Panc1 (cell line): ENCODE measurements at places on chromosomes 12 and 14. TPM values are rescaled to one million over a fixed set of nuclear protein-coding genes. Genes with fewer than 3 reads are reported as not detected.
A peak's percentile ranks its signal among the peaks of the same experiment; 100 is the strongest.

The RDH5 gene
- 2.8 TPM for total RNA-seq

The SLC39A9 gene
- 63.4 TPM for total RNA-seq

The MARK3 gene
- 56.1 TPM for total RNA-seq

The BDKRB2 gene
- total RNA-seq = 0.05 TPM

The BMAL2 gene
- total RNA-seq = 43.9 TPM

The FOXN4 gene
- 0.08 TPM for total RNA-seq

The CLEC7A gene
- not detected for total RNA-seq

The NPAS3 gene
- total RNA-seq = 0.23 TPM

The ASB2 gene
- total RNA-seq = 0.28 TPM

The KRT79 gene
- not detected for total RNA-seq

The PTPRQ gene
- not detected for total RNA-seq

DNA sequence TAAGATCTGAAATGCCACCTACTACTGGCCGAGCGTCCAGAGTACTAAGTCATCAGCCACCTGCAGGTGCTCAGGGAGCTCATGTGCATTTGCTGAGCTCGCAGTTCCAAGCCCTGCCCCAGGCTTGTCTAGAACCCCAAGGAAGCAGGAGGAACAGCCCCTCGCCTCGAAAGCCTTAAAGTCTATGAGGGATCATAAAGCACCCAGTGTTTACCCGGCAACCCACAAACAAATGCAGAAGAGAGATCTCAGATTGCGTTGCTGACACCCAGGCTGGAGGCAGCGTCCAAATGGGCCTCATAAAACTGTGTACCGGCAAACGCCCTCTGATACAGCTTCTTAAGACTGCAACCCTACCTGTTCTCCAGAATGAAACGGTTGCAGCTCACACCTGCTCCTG, 6.8 kb downstream of the KDM2B start:
- DNase-seq = no peak
- H3K4me1 ChIP-seq = peaks cover 11% of the 10 kb centered on the region
- H3K27me3 ChIP-seq = no peaks in the 10 kb centered on the region
- H3K27ac ChIP-seq = no peak overlapping the region
- H3K4me3 ChIP-seq = no peak overlapping the region

DNA sequence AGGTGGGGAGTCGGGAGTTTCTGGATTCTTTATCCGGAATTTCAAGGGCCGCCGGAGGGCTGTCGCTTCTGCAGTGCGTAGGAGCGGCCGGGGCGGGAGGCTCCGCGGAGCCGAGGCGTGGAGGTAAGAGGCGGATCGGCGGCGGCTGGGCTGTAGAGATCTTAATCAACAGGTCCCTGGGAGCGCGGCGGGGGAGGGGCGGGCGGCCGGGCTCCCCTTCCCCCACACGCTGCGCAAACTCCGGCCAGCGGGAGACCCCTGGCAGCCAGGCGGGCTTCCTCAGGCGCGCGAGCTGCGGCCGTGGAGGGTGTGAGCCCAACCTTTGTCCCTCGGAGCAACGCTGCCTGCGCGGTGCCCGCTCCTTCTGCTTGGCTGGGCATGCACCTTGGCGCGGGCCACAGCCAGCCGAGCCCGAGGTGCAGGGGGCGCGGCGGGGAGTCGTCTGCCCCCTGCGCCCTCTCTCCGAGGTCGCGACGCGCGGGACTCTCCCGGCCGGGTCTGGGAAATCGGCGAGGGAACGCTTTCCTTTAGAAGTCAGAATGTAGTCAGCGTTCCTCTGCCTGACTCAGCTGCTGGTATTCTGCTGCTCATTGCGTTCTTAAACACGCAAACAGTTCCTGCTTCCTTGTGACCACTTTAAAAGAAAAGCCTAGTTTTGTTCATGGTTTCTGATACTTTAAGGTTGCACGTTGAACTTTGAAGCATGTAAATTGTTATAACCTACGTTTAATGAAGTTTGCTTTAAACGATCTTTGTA, at the start of gene PALS1:
PALS1 (plus strand) TSS at position 25 of the 757 bp plus-strand sequence. CDS start 37,736 bp downstream, outside the sequence.
- no peak for DNase-seq
- H3K4me1 ChIP-seq = peaks cover 24% of the 10 kb centered on the region
- peak within 1 kb of the TSS; percentile 99 for H3K27ac ChIP-seq

DNA sequence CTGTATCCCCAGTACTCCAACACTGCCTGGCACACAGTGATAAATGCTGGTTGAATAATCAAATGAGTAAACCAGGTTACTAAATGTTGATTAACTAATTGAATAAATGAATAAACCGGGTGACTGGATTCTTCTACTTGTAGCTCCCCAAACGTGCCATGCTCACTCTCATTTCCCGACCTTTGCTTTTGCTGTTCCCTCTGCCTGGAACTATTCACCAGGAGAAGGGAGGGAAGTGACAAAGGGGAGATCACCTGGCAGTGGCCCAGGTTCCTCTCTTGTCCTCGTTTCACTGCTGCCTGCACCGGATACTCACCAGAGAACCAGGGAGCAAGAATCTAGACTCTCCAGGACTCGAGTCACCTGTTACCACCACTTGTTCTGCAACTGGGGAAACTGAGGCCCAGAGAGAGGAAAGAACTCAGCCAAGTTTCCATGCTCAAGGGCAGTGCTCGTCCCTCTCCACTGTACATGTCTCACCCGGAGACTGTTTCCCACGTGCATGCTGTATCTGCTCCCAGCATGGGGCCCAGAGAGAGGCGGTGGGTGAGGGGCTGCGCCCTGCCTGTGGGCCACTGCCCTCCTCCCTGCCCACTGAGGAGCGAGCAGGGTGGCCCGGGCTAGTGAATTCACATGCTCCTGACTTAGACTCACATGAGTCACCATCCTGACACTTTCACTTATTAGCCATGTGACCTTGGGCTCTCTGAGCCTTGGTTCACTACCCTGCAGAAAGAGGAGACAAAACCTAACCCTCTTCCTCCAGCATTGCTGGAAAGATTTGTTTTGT, 17.7 kb upstream of the POP5 start:
- H3K27ac ChIP-seq = no peak overlapping the region
- no peak for DNase-seq
- H3K27me3 ChIP-seq = no peaks in the 10 kb centered on the region
- H3K4me1 ChIP-seq = peaks cover 8% of the 10 kb centered on the region
- H3K36me3 ChIP-seq = no peaks in the 10 kb centered on the region
- peak overlapping the region; percentile 12 for H3K4me3 ChIP-seq

- no peak overlapping the region for H3K4me3 ChIP-seq
- H3K27me3 ChIP-seq = peaks cover 2% of the 10 kb centered on the region
- H3K4me1 ChIP-seq = no peaks in the 10 kb centered on the region
- H3K36me3 ChIP-seq = no peaks in the 10 kb centered on the region
Measured at GRCh38 chr14:99169776-99170356, 102.1 kb downstream of the BCL11B start.

DNA sequence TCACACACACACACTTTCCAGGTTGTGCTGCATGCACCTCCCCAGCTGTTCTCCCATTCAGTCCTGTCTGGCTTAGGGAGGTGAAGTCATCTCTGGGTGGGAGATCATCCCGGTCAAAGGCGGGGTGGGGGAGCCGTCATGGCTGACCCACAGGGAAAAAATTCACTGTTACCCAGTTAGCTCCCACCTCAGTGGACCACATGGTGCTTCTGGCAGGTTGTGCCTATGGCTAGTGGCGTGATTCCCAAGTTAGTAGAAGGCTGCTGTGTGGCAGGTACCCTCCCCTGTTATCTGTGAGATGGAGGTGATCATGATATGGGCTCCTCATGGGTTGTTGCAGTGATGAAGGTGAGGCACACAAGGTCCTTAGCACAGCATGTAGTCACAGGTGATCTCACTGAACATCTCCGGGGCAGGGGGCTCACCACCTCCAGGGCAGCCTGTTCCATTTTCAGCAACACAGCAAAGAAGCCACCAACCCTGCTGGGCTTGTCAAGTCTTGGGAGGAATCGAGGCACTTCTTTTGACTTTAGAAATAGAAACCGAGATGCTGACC, 154.9 kb upstream of the CCND2 start:
- no peak overlapping the region for H3K27ac ChIP-seq
- H3K4me3 ChIP-seq = no peak overlapping the region
- no peaks in the 10 kb centered on the region for H3K36me3 ChIP-seq
- H3K4me1 ChIP-seq = no peaks in the 10 kb centered on the region

- H3K4me3 ChIP-seq = no peak overlapping the region
- no peak for DNase-seq
- no peak overlapping the region for H3K27ac ChIP-seq
- no peaks in the 10 kb centered on the region for H3K27me3 ChIP-seq
- H3K4me1 ChIP-seq = no peaks in the 10 kb centered on the region
- H3K36me3 ChIP-seq = no peaks in the 10 kb centered on the region
Measured at GRCh38 chr14:51304941-51305340, 64.9 kb downstream of the TMX1 start.

DNA sequence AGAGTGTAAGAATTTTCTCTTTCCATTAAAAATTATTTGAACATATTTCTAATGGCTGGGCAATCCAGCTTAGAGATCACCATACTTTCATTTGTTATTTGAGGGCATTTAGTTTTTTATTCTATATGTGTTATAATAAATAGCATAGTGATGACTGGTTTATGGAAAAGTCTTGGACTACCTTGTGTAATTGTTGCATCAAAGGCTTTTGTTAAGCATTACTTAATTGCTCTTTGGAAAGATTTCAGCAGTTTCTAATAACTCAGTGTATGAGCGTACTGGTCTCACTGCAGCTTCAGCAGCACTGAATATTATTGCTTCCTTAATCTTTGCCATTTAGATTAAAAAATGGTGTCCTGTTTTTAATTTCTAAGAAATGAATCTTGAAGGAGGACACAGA, 22.8 kb downstream of the TMEM19 start:
- no peak for DNase-seq
- H3K27me3 ChIP-seq = no peaks in the 10 kb centered on the region

DNA sequence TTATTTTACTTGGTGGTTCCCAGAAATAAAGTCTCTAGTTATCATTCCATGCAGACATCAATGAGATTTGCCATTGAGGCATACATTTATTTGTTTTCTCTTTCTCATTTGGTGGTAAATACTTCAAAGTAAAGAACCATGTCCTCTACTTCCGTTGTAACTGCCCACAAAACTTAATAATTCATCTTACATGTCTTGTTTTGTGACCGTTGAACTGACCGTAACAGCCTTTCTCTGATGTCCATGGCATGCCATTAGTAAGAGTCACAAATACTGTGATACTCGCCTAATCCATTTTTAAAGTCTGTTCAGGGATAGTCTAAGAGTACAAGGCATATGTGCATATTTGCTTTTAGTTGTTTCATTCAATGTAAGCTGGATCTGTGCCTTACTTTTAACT, 145.3 kb downstream of the ETV6 start:
- no peaks in the 10 kb centered on the region for H3K36me3 ChIP-seq
- H3K27me3 ChIP-seq = no peaks in the 10 kb centered on the region
- no peak overlapping the region for H3K27ac ChIP-seq
- H3K4me1 ChIP-seq = peaks cover 5% of the 10 kb centered on the region; the same call in 1 of the 2 replicates
- no peak for DNase-seq

DNA sequence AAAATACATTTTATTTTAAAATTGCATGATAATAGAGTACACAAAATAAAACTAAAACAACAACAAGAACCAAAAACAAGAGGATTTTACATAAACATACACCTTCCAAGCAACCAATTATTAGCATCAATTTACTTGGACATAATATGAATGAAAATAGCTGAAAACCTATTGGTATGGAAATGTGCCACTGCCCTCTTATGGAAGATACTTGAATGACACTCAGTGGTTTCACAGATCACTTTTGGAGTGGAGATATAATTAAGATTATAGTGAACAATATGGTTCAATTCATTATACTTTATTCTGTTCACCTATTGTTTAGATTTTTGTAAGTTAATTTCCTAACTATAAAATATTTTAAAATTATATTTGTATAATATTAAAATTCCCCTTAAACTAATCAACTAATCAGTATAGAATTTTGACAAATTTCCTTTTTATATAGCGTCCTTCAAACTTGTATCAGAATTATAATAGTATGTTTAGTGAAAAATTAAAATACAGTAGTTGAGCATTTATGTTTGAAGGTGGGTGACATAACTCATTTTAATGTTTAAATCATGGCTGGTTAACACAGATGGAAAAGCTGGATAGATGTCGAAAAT, 70.1 kb downstream of the SLC6A15 start:
- no peaks in the 10 kb centered on the region for H3K36me3 ChIP-seq
- H3K27ac ChIP-seq = no peak overlapping the region
- peak; percentile 17 for DNase-seq
- H3K27me3 ChIP-seq = no peaks in the 10 kb centered on the region
- H3K4me3 ChIP-seq = no peak overlapping the region

DNA sequence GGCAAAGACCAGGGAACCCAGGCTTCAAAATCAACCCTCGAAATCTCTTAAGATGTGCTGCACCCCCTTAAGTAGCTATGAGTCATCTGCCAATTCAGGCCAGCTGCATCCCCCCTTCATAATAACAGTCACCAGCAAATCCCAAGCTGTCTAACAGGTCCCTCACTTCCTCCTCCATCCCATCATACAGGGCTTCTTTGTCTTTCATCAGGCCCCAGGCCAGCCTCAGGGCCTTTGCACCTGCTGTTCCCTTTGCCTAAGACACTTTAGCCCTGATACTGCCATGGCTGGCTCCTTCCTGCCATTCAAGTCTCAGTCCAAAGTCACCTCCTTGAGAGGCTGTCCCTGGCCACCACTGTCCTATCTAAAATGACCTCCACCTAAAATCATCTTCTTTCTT, 4.0 kb downstream of the RASAL1 start:
- no peaks in the 10 kb centered on the region; the same call in 1 of the 2 replicates for H3K4me1 ChIP-seq
- H3K4me3 ChIP-seq = no peak overlapping the region
- DNase-seq = no peak
- no peaks in the 10 kb centered on the region for H3K36me3 ChIP-seq

- H3K36me3 ChIP-seq = no peaks in the 10 kb centered on the region
- H3K27ac ChIP-seq = no peak overlapping the region
- no peak for DNase-seq
- H3K4me1 ChIP-seq = no peaks in the 10 kb centered on the region
Measured at GRCh38 chr12:94254270-94254669, 105.9 kb downstream of the PLXNC1 start.

DNA sequence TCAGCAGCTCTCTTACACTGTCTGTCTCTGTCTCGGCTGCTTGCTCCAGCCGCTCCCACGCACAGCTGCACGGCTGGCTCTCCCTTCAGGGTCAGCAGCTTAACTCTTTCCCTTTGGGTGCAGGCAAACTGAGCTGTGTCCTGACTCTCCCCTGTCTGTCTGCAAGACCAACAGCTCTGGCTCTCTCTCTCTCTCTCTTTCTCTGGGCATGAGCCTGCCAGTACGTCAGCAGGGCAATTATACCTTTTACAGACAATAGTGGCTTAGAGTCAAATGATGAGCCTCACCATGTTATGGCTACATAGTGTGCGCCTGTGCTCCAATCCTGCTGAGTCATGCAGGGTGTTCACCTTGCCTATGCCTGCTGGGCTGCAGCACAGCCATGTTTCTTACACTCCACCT, 120.5 kb upstream of the DDHD1 start:
- H3K4me3 ChIP-seq = no peak overlapping the region
- no peak overlapping the region for H3K27ac ChIP-seq
- no peaks in the 10 kb centered on the region for H3K27me3 ChIP-seq
- no peak for DNase-seq
- H3K4me1 ChIP-seq = no peaks in the 10 kb centered on the region
- no peaks in the 10 kb centered on the region for H3K36me3 ChIP-seq

- no peak for DNase-seq
- H3K4me1 ChIP-seq = no peaks in the 10 kb centered on the region
Measured at GRCh38 chr14:31138301-31138700, 69.3 kb downstream of the HECTD1 start.

GRCh38 chr12:53550595-53550994, 43.3 kb upstream of the NPFF start:
- peaks cover 6% of the 10 kb centered on the region; the same call in 1 of the 2 replicates for H3K36me3 ChIP-seq
- no peaks in the 10 kb centered on the region for H3K27me3 ChIP-seq
- H3K4me3 ChIP-seq = no peak overlapping the region
- DNase-seq = no peak
- H3K4me1 ChIP-seq = no peaks in the 10 kb centered on the region
